NCI-H1930 (cell line): ENCODE measurements at places on chromosomes 2 and 18.
A peak's percentile ranks its signal among the peaks of the same experiment; 100 is the strongest.

DNA sequence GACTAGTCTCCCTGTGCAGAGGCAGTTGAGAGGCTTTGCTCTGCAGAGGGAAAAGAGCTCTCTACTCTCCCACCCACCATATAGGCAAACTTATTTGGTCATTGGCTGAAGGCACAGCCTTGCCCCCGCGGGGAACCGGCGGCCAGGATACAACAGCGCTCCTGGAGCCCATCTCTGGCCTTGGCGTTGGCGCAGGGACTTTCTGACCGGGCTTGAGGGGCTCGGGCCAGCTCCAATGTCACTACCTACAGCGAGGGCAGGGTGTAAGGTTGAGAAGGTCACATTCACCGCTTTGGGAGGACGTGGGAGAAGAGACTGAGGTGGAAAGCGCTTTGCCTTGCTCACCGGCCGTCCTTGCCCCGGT, 2.2 kb downstream of the ONECUT2 start:
- no peak for DNase-seq

DNA sequence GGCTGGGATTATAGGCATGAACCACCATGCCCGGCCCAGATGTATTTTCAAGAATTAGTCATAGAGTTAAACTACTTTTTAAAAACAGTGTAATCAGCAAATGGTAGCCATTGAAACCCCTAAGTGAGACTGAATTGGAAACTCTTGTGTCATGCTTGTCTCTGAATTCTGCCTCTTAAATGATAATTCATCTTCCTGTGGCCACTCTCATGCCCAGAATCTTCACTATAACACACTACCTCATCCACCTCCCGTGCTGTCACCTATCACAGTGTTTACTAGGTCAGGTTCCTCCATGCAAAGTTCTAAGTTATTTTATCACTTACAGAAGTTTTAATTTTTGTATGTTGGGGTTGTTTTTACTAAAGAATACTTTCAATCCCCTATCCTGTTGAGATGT, 197.5 kb downstream of the PHLPP1 start:
- DNase-seq: no peak

GRCh38 chr2:237696461-237696860, 69.1 kb downstream of the LRRFIP1 start:
- DNase-seq: no peak

GRCh38 chr2:119448427-119449141, 16.9 kb downstream of the TMEM37 start:
- no peak for DNase-seq

DNA sequence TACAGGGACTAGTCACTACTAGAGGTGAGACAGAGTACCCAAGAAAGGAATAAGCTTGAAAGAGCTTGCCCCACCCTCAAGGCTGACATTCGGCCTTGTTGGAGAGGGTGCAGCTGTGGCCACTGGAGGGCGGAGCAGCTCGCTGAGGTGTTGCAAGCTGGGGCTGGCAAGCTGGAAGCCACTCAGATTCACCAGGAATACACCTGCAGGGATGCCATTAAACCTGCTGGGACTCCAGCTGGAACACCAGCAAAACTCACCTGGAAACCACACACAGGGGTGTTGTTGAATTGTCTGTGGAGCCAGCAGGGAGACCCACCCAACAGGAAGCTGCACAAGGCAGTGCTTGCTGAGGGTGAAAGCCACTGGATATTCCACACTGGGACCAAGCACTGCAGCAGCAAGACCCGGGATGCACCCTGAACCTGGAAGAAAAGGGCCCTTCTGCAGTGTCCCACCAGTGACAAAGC, 26.1 kb downstream of the KCTD18 start:
- DNase-seq: peak; percentile 12

DNA sequence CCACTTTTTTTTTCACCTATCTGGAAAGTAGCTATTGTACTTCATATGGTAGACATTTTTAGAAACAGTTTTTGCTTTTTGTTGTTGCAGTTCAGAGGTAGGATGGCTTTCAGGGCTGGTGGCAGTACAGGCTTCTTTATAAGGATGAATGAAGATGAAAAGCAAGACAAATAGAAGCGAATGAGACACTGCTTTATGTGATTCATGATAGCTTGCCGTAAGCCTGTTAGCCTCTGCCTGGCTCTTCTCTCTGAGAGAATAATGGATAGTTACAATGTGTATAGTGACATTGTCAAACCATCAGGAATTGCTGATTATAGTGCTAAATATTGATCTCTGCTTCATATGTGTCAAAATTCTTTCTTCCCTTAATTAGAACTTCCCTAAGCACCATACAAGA, 173.7 kb downstream of the NR4A2 start:
- no peak for DNase-seq

DNA sequence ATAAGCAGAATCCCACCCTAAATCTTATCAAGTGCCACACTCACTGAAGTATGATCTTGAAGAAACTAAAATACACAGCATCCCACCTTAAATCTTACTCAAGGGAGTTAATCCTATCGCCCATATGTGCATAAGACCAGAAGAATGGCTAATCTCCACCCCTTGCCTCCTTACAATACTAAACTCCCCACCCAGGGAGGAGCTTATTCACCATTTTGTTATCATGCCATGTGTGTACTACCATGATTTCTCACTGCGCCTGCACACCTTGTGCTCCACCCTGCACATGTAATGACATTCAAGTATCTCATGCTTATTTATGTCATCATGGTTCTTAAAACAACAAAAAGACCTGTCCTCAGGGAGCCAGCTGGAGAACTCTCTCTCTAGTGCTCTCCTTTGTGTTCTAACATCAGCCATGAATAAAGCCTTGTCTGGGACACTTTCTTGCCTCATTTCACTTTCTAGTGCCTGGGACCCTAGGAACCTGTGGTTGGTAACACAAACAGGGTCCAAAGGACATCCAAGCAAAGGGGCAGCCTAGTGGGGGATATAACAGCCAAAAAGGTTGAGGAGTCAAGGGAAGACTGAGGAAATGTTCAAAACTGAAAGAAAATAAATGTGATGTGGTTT, 87.4 kb downstream of the SLC66A3 start:
- no peak for DNase-seq

DNA sequence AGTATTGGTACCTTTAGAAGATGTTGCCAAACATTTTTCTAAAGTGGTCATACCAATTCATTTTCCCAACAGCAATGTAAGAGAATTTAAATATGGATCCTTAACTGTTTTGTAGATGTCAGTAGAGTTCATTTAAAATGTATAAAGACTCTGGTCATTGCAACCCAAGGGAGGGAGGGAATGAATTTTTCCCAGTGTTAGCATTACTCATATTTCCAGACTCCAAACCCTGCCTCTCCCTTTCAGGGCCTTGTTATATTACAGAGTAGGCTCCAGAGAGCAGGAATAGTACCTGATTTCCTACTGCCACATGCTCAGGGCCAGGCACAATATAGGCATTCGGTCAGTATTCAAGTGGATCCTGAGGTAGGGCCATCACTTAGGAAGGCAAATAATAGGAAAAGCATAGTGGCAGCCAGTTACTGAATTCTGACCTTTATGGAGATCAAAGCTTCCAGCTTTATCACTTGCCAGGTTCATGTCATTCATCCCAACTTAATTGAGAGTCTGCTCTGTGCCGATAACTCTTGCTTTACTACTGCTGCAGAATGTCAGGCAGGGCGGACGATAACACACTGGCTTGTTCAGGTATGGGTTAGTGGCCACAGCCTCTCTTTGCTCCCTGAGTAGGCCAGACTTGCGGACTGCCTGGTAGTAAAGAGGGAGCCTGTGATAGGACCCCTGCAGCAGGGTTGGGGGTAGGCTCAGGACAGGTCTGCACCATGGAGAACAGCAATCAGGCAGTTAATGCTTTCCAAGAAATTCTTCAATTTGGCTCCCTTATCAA, 75.3 kb downstream of the OSBPL6 start:
- no peak for DNase-seq

DNA sequence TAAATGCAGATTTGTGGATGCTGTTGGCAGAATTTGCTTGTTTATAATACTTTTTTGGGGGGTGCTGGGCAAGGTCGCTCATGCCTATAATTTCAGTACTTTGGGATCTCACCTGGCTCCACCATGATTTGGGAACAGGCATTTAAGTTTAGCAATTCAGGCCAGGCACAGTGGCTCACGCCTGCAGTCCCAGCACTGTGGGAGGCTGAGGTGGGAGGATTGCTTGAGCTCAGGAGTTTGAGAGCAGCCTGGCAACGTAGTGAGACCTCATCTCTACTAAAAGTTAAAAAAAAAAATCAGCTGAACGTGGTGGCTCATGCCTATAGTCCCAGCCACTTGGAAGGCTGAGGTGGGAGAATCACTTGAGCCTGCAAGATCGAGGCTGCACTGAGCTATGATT, 20.7 kb downstream of the TANC1 start:
- no peak for DNase-seq

DNA sequence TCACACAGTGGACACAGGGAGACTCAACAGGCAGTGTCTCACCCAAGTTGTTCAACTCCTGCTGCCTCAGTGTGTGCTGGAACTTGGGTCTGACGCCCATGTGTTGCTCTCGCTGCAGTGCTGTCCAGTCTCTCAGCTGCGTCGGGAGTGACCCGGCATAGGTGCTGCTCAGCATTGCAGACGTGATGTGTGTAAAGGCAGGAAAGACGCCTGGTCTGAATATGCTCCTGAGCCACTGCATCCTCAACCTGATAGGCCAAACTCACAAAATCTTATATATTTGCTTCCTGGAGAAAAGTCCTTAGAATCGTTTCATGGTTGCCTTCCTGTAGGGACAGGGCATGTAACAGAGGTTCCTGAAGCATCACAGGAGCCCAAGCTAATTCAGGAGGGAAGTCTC, 152.9 kb downstream of the INSIG2 start:
- DNase-seq: no peak
